ENCODE measurements at places on chromosomes 1 and 21.

DNA sequence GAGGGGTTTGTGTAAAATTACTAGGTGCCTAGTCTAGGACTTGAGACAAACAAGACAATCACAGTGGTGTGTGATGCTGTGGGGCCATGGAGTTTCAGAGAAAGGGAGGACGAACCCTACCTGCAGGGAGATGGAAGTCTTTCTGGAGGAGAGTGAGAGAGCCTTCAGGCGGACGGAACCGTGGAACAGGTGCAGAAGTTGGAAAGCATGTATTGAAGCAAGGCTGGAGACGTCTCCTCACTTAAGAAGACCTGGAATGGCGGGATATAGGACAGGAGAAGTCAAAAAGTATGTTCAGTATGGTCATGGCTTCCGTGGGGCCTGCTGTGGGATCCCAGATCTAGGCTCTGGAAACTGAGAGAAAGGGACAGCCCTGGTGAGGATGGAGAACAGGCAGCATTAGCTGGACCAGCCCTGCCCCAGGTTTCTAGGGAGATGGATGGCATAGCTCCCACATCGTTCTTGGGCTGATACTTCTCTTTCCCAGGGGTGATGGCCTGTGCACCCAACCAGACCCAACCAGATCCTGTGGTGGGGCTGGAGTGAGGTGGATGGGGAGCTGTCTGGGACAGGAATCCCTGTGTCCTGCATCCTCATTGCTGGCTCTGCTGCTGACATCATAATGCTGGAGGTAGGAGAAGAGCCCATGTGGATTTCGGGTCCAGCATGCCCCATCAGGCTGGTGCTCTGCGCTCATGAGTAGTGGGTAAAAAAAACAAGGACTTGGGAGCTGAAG lies 15.0 kb upstream of the LRP8 start:
- no peak for DNase-seq

- no peak for DNase-seq
These were observed 787 bp downstream of the JAK1 start for GRCh38 chr1:64965366-64966157.

DNA sequence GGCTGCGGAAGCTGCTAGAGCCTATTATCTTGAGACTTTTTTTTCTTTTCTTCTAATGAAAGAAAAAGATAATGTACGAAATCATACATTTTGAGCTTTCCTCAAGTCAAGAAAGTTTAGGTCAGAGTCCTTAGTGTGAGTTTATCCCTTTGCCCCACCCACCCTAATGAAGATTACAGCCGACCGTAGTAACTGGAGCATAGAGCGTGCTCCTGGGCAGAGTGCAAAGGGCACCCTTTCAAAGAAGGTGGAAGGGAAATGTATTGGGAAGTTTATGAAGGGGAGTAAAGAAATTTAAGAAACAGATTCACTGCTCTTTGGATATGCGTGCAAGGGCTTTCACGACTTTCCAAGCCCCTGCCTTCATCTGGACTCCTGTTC lies 17.2 kb downstream of the GNG12 start:
- DNase-seq = no peak

DNA sequence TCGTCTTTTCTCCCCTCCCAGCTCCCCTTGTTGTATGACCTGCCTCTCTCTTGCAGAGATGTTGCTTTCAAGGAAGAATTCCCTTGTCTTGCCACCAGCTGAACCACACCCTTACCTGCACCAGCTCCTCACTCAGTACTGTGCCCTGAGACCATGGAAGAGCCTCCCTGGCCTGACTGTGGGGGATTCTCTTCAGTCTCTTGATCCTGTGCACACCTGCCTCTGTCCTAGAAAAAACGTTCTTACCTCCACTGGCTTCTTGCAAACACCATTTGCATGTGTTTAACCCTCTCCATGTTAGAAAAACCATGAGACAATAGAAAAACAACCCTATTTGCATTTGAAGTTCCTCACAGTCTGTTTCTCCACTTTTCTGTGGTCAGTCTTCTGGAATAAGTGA lies 43.3 kb upstream of the FCRL4 start:
- no peak for DNase-seq

- no peak for DNase-seq
These were observed 23.8 kb downstream of the PTTG1IP start for GRCh38 chr21:44849616-44850130.

- no peak for DNase-seq
These were observed 1.4 kb downstream of the PEA15 start for GRCh38 chr1:160206421-160207117.

DNA sequence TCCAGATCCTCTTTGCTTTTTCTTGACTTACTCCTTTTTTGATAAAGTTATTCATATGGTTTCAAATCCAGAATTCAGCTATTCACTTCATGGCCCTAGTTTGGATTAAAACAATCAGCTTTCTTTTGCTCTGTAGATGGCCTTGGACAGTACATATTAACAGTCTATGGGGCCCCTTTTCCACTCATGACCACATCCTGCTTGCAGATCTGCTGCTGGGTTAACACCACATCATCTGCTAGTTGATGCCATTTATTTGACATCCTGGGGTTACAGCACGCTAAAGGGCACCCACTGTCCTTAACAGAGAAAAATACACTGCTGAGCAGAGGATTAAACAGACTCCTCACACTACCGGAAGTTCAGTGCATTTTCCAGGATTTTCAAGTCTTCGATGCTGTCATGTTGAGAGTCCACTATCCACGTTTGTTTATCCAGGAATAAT lies 941 bp upstream of the IFI16 start:
- DNase-seq = no peak

DNA sequence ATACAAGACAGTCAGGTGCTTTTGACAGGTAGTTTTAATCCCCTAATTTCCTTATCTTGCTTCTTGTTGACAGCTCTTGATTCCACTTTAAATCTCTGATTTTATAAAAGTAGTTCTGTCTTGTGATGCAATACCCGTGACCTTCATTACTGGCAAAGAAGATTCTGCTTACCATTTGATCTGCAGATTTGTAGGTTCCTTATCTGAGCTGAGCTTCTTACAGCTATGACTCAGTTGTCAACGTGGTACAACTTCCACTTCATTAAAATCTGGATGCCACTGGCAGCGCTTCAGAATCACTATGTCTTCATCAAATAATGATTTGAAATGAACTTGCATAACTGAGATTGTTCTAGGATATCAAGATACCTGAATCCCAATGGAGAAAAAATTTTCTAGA lies 543.6 kb upstream of the B3GALT2 start:
- DNase-seq = no peak

DNA sequence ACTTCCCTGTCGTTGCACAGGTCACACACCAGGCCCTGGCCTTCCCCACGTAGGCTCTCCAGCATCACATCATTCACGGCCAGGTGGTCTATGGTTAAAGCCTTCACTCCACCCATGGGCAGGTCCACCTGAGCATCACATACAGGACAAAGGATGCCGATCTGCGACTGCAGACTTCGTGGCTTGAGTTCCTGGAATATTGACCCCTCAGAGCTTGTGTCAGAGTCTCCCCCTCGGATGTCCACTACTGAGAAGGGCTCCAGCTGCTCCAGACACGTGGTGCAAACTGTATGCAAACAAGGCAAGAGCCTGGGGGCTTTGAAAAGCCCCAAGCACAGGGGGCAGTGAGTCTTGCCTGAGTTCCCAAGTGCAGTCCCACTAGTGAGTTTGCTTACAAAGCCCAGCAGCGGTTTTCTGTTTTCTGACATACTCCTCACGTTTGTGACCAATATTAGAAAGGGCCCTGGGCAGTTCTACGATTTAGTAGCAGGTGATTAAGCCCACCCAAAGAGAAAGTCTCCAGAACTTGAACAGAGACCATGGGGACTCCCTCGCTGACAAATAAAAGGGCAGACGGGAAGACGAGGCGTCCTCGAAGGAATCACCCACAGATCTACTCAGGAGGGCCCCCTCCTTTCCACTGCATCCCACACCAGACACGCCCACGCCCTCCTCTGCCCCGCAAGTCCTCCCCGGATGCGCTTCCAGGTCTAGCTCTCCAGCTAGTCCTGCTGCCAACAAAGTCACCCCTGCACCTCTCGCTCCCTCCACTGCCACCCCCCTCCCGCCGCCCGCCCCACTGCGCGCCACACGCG lies 568 bp downstream of the TRIM45 start:
- DNase-seq = no peak

- no peak for DNase-seq
These were observed 35.9 kb upstream of the PTGFRN start for GRCh38 chr1:116873680-116874271.
